ENCODE measurements at places on chromosomes 12 and 14.

DNA sequence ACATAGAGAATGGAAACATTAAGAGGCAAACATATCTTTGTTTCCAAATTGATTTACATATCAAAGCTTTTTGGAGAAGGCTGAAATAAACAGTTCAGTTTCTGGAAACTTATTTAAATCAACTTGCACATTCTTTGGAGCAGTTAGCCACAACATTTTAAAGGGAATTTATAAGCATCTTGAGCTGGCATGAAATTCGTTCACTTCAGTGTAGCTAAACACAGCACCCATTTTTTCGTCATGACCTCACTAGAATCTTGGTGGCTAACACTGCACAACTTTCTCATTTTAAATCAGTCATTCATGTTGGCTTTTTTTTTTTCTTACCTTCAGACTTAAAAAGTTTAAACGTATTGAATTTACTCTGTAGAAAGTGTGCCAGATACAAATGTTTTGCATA lies 1139.9 kb upstream of the FLRT2 start:
- no peak for DNase-seq

DNA sequence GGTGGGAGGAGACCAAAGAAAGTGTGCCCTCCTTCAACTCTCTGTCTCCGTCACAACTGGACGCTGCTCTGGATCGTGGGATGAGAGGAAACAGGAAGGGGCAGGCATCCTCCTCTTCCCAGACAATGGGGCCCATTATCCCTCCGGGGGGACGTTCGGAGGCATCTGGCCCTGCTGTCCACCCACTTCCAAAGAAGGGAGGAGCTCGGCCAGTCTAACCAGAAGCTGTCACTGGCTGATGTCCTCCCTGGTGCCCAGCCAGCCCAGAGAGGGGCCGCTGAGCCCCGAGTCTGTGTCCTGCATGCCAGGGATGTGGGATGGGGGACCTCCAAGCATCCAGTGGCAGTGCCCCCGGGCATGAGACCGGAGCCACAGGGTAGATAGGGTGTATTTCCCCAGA lies 39.8 kb upstream of the MEG3 start:
- no peak for DNase-seq

- DNase-seq: no peak
Measured at GRCh38 chr12:91007531-91008290, 2.9 kb upstream of the EPYC start.

DNA sequence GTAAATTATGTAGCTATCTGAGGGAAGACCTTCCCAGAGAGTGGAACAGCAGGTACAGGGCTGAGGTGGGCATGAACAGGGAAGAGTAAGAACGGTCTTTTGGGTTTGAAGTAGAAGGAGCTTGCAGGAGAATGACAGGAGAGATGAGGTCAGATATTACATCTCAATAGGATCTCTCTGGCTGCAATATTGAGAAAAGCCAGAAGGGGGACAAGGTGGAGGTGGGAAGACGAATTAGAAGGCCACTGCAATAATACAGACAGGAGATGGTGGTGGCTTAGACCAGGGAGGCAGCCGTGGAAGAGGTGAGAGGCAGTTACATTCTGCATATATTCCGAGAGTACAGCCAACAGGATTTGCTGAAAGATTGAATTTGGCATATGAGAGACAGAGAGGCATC lies 310.2 kb downstream of the APAF1 start:
- DNase-seq: no peak

- no peak for DNase-seq
Measured at GRCh38 chr12:57617942-57618341, 6.7 kb downstream of the ARHGEF25 start.

DNA sequence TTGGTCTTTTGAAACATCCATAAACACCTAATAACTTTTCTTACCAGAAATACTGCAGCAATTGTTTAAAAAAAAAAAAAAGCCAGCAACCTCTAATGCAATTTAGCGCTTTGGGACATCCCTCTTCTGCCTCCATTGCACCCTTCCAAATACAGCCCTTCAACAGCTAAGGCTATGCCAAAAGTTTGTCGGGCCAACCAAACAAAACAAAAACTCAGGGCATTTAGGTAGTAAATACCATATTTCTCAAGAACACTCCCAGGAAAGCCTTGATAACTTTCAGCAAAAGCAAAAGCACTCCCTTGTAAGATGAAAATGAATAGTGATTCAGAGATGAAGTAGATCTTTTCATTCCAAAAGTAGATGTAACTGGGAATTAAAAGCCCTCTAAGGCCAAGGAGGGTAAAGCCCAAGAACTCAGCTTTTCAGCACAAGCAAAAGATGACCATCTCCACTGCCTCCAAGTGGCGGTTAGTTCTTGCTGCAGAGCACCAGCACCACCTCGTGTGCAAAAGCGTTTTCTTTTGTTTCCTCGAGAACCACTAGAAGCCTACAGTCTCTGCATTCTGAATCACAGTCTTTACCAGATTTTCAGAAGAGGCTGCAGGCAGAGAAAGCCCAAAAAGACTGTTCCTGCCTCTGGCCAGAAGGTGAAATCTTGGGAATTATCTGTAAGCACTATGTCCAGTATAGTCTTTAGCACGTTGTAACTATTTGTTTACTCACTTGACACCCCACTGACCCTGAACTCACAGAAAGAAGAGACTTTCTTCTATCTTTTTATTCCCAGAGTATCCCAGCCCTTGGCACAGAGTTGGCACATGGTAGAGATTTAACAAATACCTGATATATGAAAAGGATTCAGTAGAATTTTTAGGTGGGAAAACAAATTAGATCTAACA lies 53.1 kb downstream of the SIX6 start:
- peak; percentile 53 for DNase-seq

DNA sequence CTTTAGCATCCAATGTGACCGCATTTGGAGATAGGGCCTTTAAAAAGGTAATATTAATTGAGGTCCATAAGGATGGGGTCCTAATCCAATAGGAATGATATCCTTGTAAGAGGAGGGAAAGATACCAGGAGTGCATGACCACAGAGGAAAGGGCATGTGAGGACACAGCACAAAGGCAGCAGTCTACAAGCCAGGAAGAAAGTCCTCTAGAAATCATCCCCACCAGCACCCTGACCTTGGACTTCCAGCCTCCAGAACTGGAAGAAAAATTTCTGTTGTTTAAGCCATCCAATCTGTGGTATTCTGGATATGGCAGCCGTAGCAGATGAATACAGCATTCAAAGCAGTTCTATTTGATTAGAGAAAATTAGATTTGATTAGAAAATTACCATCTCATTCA lies 145.4 kb downstream of the STXBP6 start:
- no peak for DNase-seq

GRCh38 chr14:104600141-104600643 lies 4.4 kb downstream of the TMEM179 start:
- DNase-seq: no peak

DNA sequence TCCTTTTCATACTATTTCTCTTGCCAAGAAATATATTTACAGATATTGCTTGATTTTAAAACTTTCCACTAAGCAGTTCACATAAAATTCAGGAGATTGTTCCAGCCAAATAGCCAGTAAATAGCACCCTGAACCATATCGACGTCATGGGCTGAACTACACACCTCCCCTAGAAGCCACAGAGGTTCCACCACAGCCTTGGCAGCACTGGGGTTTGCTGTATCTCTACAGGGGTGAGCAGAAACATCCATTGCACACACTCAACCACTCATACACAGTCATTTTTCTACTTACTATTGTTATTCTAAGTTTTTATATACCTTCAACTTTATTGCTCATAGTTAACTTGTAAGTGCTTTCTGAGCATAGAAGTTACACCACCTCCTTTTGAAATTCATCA lies 8.1 kb upstream of the EIF2S3B start:
- peak; percentile 9 for DNase-seq

- no peak for DNase-seq
Measured at GRCh38 chr12:62843716-62844115, 91.2 kb downstream of the PPM1H start.

GRCh38 chr14:71415404-71415690 lies 508.1 kb downstream of the PCNX1 start:
- DNase-seq: no peak

DNA sequence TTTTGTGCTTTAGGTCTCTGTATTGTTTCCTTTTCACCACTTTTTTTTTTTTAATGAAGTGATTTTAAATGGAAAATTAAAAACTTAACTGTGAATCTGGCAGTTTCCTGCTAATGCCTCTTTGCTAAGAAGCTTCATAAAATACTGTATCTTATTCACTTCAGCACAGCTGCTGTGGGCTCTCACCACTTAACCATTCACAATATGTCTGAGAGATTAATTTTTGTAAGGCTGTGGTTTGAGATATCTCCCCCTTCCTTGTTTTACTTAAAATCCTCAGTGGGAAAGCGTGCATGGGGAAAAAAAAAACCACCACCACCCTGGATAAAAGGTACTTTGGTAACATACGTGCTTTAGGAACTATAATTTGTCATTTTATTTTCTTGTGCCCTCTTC lies 115.9 kb downstream of the ETV6 start:
- no peak for DNase-seq

- no peak for DNase-seq
Measured at GRCh38 chr14:106291626-106292025, 765.2 kb downstream of the TMEM121 start.

- DNase-seq: no peak
Measured at GRCh38 chr14:99819514-99819913, 26.3 kb downstream of the EML1 start.

DNA sequence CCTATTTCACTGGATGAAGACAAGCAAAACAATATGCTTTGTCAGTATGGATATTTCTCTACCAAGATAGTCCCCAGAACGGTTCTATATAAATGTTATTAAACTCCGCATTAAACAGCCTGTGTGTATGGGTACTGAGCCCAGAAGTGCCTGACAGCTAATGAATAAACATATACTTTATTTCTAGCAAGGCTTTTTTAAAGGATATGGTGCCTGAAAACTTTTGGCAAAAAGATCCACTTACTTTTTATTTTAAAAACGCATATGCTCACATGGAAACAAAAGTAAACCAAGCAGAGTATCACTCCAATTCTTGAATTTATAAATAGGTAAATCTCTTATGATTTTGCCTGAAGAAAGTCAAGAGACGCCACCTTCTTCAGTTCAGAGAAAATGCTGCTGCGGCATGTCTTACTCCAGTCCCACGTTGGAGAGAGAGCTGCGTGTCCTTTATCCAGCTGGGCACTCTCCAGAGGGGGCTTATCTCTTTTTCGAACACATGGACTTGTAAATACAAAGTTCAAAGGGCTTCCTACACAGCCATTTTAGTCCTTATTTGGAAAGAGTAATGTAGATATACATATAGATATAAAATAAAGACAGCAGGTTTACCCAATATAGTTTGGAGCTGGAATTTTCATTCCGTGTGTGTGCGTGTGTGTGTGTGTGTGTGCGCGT lies 264.2 kb downstream of the ADAMTS20 start:
- no peak for DNase-seq

GRCh38 chr12:88307961-88308360 lies 165.9 kb downstream of the TMTC3 start:
- DNase-seq: no peak

DNA sequence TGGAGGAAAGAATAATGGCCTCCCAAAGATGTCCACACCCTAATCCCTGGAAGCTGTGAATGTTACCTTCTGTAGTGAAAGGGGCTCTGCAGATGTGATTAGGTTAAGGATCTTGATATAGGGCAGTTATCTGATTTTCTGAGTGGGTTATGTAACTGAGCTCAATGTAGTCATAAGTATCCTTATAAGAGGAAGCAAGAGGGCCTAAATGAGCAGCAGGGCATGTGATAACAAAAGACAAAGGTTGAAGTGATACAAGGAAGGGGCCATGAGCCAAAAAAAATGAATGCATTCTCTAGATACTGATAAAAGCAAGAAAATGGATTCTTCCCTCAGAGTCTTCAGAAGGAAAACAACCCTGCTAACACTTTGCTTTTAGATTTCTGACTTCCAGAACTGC lies 78.8 kb downstream of the OSBPL8 start:
- no peak for DNase-seq

DNA sequence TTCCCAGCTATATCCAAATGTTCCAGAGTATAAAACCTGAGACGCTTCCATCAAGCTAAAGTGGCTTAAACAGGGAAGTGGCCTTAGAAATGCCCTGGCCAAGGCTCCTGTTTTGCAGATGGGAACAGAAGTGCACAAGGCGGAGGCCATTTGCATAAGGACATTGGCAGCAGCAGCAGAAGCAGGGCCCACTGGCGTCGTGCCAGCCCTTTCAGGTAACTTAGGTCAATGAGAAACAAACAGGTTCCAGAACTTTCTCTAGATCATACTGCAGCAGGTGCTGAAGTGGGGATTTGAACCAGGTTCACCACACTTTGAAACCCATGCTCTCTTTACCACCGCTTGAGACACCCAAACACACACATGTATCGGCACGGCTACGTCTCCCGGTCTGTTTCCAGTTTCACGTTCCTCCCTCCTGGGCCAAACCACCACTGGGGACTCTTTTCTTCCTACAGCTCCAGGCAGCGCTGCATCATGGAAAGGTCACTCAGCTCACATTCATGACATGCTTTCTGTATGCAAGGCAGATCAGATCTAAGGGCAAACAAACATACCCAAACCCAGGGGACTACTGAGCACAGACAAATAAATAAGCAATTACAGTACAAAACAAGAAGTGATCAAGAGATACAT lies 46.0 kb upstream of the PLEKHG6 start:
- no peak for DNase-seq

DNA sequence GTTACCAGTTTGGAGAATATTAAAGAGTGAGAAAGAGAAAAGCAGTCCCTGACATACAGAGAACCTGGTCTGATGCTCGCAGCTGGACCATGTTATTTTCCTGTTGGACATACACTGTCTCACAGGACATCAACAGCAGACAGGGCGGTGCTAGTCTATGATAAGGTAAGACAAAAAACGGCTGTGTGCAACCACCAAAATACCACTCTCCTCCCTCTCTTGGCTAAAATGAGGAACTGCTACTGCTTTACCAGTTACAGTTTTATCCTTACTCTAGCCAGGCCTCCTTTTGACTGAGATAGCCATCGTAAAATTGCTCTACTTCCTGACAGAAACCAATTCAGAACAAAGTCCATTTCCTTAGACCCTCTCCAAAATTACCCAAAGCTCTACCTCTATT lies 47.0 kb upstream of the ERGIC2 start:
- no peak for DNase-seq

DNA sequence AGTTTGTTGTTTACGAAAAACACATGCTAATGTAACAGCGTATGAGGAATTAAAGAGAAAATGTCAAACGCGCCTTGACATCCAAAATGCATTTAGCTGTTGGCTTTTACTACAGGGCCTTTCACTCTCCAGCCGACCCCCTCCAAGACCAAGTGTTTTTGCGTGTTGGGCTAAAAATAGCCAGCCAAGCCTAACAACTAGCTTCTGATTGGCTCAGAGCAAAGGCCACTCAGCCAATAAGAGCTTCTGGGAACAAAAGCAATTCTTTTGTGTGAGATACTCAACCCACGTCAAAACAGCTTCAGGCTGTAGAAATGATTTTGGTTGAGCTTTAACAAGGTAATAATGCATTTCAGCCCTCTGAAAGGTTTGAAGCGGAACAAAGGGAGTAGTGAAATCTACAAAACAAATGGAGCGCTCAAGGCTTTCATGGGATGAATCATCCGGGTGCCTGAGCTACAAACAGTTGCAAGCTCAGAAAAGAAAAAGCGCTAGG lies 198.7 kb upstream of the DCN start:
- peak; percentile 65 for DNase-seq

GRCh38 chr14:98924046-98924445 lies 348.0 kb downstream of the BCL11B start:
- DNase-seq: no peak

- DNase-seq: no peak
Measured at GRCh38 chr12:106142591-106143261, 4.0 kb upstream of the NUAK1 start.

GRCh38 chr12:53984901-53985691 lies at the start of gene HOXC10:
Gene HOXC10, plus strand, starts transcription at chr12:53985146. Its CDS starts 114 bp downstream, at chr12:53985260.
- no peak for DNase-seq
